Stimulated activated CD4-positive, alpha-beta T cell treated with anti-CD3 and anti-CD28 coated beads, Interleukin-4, amount 100 ng/mL, for 48 hours (primary cell): ENCODE measurements at places on chromosomes 5 and 9.

- no peak for DNase-seq
These were observed 391 bp downstream of the RALGDS start for GRCh38 chr9:133120501-133121197.

GRCh38 chr9:6079386-6079785 is 64.0 kb upstream of the RANBP6 start:
- DNase-seq = no peak

DNA sequence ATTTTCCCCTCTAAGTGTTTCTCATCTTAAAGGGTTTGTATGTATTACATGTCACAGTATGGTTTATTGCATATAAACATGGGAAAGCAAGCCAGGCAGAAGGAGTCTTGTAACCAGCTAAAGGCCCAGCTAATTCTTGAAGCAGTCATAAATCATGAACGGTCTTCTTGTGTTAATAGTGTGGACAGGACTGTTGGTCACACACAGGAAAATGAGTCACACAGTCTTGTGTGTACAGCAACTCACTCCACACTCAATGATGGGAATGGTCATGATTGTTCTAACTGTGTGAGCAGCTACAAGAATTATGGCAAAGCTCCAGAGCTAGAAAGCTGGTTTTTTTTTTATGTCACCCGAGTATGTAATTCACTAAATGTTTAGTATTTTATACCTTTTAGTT is 123.9 kb downstream of the GHR start:
- DNase-seq = no peak

DNA sequence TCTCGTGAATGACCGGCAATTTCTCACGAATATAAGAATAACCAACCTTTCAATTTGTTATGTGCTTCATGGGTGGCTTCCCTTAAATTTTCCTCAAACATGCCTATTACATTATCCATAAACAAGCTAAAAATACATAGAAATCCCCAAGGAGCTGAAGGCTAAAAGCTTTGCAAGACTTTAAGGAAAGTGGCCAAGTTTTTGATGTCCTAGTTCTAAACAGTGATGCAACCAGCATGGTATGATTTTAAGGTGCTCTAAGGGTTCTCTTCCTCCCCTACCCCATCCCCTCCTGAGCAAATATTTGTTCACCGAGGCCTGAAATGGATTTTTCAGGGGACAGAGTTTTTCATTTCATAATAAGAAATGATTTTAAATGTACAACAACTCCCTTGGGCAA is 79.8 kb downstream of the RGS7BP start:
- DNase-seq = no peak

GRCh38 chr5:116564756-116565490 is 9.7 kb downstream of the SEMA6A start:
- no peak for DNase-seq

- DNase-seq = no peak
These were observed 824 bp downstream of the TMEM245 start for GRCh38 chr9:109118808-109119438.

DNA sequence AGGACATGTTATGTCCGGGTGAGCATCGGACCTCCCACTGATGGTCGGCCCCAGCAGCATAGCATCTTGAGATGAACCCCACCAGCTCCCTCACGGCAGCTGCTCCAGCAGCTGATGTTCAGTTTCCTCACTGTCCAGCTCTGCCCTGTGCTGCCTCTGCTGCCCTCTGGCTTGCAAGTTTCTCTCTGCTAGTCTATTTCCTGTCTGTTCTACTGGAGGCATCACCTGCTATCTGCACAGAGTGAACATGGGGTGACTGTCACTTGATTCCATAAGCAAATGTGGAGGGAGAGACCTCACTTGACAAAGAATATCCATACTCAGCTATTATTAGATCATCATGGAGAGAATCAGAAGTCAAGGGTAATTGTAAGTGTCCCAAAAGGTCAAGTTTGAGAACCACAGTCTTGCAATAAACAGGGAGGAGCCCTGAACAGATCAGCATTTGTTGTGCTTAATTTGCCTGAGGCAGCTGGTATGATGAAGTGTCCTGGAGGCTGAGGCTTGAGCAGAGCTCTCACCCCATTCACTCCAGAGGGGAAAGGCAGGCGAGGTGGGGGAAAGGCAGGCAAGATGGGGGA is 702.8 kb downstream of the SEMA5A start:
- DNase-seq = no peak

DNA sequence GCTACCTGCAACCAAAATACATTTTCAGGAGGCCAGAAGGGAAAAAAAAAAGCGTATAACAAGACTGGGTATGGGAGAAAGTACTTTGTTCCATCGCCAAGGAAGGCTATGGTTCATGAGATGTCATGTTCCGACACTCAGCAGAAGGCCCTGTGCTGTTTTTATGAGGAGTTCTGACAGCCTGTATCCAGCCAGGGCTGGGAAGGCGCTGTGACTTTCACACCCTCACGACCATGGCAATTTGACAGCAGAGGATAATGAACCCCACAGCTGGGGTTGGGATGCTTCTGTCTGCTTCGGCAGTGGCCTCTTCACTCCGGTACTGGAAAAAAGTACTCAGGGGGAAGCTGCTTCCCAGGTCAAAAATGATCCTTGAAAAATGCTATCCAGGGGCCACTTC is 154.4 kb downstream of the PRELID2 start:
- no peak for DNase-seq

DNA sequence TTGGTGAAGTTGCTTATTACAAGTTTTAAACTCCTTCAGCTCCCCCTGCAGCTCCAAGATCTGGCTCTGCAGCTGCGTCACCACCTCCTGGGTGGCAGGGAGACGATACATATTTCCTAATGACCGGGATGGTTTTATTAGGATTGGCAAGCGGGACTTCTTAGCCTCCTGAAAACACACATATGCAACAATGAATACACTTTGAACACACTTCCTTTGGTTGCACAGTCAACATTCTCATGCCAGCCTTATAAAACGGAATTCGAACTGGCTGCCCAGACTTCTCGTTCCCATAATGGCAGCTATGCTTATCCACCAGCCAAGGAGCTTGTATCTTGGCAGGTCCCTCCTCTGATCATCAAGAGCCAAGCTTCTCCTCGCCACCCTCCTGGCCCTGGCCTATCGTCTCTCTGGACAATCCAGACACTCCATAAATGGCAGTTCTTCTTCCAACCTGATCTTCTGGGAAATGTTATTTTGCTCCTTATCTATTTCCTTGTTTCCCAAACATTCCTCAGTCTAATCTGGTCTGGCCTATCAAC is 131.9 kb downstream of the CDK5RAP2 start:
- DNase-seq = no peak

DNA sequence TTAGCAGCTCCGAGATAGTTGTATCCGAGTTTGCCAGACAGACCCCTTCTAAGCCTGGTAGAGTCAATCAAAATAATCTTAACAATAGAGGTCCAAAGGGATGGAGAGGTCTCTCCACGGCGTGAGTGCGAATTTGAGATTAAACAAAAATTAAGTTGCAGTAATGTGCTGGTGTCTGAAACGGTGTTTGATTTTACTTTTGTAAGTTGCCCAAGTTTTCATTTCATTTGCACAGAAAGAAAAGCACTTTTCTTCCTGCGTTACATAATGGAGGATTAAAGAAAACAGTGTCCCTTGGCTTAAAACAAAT is 1.2 kb downstream of the IRX1 start:
- no peak for DNase-seq
